ENCODE measurements at places on chromosomes 16 and 17.
A peak's percentile ranks its signal among the peaks of the same experiment; 100 is the strongest.

- DNase-seq: no peak
Observed at GRCh38 chr17:75326226-75326848, 37.1 kb upstream of the SLC25A19 start.

DNA sequence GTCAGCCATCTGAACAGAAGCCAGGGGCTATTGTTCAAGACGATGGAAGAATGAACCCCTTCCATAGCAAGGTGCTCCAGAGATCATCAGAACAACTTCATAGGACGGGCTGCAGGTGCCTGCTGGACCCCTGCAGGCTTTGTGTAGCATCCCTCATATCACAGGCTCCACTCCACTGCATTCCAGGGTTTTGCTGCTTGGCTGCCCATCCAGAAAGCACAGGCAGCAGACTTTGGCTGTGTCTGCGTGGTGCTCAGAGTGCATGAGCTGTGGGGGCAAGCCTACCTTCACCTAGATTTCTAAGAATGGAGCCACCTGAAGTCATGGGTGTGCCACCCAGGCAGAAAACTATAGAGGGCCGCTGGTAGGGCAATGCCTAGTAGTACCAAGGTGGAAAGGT lies 93.9 kb upstream of the NLRP1 start:
- DNase-seq: no peak

GRCh38 chr16:80163339-80163738 lies 377.5 kb upstream of the DYNLRB2 start:
- DNase-seq: no peak

- no peak for DNase-seq
Observed at GRCh38 chr17:78946631-78947030, 21.4 kb upstream of the TIMP2 start.

GRCh38 chr17:65364438-65364837 lies 197.0 kb downstream of the AXIN2 start:
- no peak for DNase-seq

DNA sequence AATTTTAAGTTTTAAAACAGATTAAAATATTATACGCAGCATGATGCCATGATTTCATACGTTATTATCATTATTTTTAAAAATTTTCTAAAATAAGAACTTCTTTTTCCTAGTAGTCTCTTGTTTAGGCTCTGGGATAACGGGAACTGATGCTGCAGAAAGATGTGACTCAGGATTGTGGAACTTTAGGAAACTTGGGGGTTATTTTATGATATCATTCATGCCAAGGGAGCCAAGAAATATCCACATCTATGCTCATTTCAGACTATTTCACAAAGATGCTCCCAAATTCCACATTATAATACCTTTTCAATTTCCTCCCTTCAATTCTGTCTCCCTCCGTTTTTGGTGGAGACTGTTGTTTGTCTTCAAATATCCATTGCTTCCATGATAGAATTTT lies 236.4 kb downstream of the HS3ST3A1 start:
- DNase-seq: no peak

DNA sequence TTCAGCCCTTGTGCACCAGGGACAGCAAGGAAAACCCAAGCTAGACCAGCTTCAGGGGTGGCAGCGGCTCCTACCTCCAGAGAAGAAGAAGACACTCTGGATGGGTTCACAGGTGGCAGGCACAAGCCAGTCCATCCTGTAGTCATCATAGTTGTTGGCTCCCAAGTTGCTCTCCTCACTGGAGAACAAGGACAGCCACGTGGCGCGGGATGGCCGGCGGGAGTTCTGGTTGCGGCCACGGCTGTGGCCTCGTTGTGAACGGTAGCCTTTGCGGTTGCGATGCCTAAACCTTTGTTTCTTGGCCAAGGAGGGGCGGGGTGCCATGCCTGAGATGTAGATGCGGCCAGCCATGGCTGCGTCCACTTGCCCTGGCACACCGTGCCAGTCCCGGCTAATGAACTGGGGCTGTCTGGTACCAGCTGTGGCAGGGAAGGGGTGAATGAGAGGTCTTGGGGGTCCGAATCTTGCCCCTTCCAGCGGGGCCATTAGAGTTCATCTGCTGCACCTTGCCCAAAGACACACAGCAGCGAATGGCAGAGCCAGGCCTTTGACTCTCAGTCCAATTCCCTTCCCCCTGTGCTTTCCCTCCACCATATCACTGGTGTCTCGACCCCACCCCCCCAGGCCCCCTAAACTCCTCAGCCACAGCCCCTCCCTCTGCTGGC lies 2.3 kb downstream of the VTN start:
- no peak for DNase-seq

DNA sequence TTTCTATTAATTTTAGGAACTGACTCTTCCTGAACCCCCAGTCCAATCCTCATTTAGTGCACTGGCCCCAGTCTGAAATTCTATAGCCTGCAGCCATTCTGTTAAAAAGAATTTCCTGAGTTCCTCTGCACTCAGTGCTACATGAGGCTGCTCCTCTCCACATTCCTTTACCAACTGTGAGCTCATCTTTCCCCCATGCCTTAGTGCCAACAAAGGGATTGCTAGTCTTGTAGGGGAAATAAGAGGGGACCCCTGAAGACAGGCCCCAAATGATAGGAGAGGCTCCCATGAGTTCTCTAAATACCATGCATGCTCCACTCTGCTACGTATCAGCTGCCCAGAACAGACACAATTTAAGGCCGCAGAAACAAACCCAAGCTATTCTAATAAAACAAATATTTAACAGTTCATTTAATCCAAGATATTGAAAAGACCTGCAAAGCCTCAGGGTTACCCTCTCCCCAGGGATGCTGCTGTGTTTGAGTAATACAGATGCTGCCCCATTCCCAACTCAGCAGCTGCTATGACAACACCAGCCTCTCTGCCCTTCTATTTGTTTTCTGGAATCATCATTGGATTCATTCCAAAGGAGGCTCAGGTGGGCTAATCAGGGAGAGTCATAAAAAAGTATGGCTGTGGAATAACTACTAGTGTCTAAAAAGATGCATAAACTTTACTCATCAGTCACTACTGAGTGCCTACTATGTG lies 228.5 kb downstream of the TOX3 start:
- DNase-seq: no peak

- no peak for DNase-seq
Observed at GRCh38 chr17:62674363-62674739, 46.9 kb downstream of the MRC2 start.

DNA sequence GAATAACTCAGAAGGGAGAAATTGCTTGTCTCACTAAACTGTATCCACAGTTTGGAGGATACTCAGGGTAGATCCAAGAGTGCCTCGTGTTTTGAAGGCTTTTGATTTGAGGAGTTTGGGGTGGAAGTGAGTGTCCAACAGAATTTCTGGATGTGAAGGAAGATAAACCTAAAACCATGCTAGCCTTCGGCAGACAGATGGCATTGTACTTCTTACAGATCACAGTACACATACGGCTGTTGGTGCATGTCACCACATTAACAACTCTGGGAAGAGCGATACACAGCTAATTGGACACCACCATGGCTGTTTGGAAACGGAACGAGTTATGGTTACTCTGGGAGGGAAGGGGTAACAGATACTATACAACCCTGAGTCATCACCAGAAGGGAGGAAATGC lies 420.4 kb downstream of the GRIN2A start:
- DNase-seq: no peak

- no peak for DNase-seq
Observed at GRCh38 chr16:56967733-56968132, 6.0 kb downstream of the CETP start.

DNA sequence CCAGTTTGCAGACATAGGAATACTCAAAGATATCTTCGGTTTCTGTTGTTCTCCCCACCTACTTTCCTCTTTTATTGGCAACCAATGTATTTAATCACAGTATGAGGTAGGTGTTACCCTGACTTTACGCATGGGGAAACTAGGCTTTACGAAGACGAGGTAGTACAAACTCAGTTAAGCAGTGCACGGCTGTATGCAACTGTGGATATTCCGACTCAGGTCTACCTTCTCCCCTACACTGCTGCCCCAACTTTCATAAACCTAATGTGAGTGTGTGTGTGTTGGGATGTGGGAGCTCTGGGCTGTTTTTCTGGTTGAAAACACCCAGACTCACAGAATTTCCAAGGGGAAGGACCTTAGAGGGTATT lies 1.2 kb upstream of the GPT2 start:
- no peak for DNase-seq

DNA sequence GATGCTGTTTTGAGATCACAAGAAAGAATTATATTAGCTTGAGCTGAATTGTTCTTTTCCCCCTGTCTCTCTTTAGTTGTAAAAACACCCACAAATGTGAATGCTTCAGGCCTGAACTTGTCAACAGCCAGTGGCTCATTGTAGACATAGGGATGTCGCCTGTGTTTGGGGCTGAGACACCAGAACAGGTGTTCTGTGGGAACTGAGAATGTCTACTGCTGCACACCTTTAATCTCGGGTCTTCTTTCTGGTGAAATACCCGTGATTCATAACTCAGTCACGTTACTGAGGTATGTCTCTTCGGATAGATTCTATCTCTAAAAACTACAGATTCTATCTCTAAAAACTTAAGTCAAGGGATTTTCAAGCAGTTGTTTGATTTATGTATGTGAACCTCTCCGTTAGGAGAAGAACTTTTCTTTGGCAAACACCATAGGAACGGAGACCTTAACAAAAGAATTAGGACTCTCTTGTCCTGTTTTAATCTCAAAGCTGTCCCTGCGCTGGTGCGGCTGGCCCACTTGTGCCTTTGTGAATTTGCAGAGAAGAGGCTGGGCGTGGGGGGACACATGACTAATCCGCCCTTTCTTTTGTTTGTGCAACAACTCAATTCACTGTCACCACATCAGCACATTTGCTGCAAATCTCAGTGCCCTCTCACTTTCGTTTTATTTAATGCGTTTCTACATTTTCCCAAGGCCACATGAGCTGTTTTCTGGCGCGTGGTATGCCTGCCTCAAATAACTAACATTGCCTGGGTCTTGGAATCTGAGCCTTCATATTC lies 643.0 kb downstream of the MAF start:
- no peak for DNase-seq

DNA sequence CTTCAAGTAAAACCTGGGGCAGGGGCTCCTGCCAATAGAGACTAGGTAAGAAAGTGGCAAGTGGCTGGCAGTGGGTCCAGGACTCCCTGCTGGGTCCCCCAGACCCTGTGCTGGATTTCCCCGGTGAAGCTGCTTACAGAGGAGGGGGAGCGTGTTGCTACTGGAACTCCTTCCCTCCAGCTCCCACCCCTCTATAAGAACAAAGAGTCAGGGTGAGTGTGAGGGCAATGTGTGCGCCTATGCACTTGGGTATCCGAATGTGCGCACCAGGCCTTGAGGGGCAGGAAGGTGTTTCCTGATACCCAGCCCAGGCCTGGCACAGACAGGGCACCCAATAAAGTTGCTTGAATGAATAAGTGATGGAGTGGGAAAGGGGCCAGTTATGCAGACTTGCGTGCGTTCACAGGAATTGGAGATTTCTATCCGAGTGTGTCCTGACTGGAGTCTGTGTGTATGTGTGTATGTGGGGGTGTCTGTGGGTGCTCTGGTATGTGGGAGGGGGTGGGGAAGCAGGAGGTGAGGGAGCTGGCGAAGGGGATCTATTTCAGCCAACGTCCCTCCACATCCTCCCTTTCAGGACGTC lies 11.7 kb downstream of the NEUROD2 start:
- DNase-seq: no peak

GRCh38 chr17:82400830-82401229 lies 17.3 kb upstream of the HEXD start:
- DNase-seq: peak; percentile 70

- DNase-seq: no peak
Observed at GRCh38 chr17:17985153-17985552, 12.5 kb downstream of the DRC3 start.

GRCh38 chr17:76050538-76051467 lies 21.5 kb downstream of the SRP68 start:
- no peak for DNase-seq

DNA sequence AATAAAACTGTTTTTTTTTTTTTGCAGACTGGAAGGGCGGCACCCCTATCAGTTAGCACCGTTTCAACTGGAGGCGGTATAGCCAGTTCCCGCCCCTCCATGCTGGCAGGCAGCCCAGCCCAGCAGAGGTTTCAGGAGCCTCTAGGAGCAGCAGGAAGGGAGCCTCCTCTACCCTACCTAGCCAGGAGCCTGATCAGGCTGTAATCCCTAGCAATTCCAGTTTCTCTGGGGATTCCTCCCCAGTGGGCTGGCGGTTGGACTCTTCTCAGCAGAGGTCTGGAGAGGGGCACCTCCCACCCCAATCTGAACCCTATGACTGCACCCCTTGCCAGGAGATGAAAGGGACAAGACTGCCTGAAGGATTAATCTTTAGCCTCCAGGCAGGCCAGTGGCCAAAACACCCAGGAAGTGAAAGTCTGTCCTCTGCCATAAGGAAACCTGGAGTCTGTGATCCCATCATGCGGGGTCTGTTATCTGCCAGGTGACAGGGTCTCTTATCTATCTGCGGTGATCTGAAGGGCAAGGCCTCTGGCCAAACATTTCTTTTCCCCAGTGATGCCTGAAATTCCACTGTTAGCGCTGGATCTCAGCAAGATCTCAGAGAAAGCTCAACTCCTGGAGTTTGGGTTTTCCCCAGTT lies 4.9 kb upstream of the CDH1 start:
- peak; percentile 87 for DNase-seq

DNA sequence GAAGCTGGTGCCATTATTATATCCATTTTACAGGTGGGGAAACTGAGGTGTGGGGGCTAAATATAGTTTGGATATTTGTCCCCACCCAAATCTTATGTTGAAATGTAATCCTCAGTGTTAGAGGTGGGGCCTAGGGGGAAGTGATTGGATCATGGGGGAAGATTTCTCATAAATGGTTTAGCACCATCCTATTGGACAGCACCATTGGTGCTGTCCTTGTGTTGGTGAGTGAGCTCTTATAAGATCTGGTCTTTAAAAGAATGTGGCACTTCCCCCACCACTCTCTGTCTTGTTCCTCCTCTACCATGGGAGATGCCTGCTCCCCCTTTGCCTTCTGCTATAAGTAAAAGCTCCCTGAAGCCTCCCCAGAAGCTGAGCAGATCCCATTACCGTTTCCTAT lies 119.8 kb upstream of the SEC14L1 start:
- no peak for DNase-seq

GRCh38 chr17:43936434-43936833 lies 5.8 kb downstream of the PPY start:
- DNase-seq: no peak

DNA sequence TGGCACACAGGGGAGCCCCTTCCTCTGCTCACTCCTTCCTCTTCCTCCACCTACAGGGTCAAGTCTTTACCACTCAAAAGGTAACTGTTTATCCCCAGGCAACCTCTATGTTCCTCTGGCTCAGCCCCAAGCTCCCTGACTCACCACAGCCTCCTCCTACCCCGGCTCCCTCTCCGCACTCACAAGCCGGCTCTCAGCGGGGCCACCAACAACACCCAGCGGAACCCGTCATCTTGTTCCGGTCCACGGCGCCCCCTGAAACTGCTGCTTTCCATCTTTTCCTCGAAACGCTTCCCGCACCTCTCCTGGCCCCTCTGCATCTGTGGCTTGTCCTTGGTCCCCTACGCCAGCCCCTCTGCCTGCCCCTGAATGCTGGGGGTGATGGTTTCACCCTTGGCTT lies 58.4 kb downstream of the NXN start:
- DNase-seq: no peak

- no peak for DNase-seq
Observed at GRCh38 chr17:72635034-72635635, 457.4 kb downstream of the SLC39A11 start.

- peak; percentile 74 for DNase-seq
Observed at GRCh38 chr17:42843358-42843934, 934 bp upstream of the AOC2 start.

GRCh38 chr16:88194397-88195268 lies 188.1 kb upstream of the ZNF469 start:
- DNase-seq: peak; percentile 59

- DNase-seq: no peak
Observed at GRCh38 chr16:61900482-61900881, 135.8 kb downstream of the CDH8 start.

GRCh38 chr17:42679492-42680330 lies 1.9 kb downstream of the CCR10 start:
- DNase-seq: peak; percentile 72

All from Peyer's patch (tissue), 4 donors.